ENCODE measurements at places on chromosomes 3 and 15.

GRCh38 chr3:60086811-60087210, 1037.0 kb upstream of the CFAP20DC start:
- DNase-seq, result peak; percentile 36

DNA sequence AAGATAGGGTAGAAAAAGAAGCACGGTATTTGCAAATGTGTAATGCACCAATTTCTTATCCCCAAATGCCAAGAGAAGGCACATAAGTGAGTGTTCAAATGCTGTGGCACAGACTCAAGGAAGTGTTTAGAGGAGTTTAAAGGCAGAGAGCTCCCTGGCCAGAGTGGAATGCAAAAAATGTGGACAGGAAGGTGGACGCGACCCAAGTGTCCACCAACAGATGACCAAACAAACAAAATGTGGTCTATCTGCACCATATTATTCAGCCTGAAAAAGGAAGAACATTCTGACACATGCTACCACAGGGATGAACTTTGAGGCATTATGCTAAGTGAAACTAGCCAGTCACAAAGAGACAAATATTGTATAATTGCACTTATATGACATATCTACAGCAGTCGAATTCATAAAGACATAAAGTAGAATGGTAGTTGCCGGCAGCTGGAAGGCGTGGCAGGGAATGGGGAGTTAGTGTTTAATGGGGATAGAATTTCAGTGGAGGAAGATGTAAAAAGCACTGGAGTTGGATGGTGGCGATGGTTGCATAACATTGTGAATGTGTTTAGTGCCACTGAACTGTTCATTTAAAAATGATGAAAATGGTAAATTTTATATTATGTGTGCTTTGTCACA, 126.6 kb downstream of the SRGAP3 start:
- no peak for DNase-seq

DNA sequence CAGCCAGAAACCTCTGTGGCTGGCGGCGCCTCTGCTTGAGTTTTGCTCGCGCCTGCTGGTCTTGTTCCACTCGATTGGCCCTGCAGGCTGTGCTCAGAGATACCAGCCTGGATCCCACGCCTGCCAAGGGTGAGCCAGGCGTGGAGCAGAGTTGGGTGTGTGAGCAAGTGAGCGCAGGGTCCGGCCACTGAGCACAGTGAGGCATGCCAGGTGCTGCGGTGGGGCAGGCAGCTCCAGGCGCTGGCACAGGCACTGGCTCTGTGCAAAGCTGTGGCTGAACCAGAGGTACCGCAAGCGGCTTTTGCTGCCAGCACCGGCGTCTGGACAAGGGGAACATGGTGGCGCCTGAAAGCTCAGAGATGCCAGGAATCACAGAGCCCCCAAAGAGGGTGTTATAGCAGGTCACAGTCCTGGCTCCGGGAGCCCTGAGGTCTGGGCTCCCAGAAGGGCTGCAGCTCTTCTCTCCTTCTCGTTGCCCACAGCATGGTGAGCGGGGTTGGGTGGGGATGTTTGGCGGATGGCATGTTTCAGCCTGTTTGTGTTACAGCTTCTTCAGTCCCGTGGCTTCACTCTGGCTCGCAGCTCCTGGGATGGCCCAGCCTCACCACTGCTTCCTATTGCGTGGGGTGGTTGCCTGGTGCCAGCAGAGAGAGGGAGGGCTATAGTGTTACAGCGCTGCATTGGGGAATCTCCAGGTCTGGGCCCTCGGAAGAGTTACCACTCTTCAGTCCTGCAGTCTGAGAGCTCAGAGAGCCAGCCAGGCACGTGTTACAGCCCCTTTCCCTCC, 73.9 kb downstream of the NR1D2 start:
- DNase-seq, result no peak

GRCh38 chr3:156010829-156011228, 109.5 kb upstream of the KCNAB1 start:
- DNase-seq, result no peak

- DNase-seq, result no peak
Measured at GRCh38 chr3:88807491-88808105, 299.8 kb upstream of the EPHA3 start.

GRCh38 chr15:51163843-51164242, 69.1 kb upstream of the TNFAIP8L3 start:
- DNase-seq, result no peak

DNA sequence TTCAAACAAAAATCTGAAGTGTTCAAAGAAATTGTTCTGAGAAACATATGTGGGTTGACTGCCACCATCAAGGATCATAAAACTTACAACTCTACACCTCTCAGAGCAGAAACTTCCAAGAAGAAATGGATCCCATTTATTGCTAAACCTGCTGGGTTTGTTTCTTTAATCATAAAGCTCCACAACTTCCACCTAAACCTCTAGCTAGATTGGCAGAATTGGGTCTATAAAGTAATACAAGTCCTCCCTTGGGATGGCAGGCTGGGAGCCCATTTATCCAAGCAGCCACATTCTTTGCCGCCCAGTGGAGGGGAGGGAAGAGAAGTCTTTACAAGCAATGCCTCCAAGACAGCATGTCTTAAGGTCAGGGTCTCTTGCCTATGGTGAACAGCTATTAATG, 40.5 kb upstream of the CMTM8 start:
- DNase-seq, result no peak

DNA sequence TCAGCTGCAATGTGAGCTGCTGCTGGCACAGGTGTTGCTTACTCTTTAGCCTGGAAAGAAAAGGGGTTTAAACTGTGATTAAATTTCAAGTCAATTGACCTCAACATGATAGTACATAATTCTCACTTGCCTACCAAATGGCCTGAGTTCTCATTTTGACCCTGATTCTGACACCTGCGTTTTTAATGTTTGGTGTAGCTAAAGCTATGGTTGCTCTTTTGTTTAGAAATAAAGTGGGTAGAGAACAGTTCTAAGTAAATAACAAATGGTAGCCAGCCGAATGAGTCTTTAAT, 100.8 kb upstream of the SOX2 start:
- no peak for DNase-seq

- DNase-seq, result no peak
Measured at GRCh38 chr3:134075846-134076245, 46.1 kb upstream of the SLCO2A1 start.

GRCh38 chr15:31163769-31164572, 62.4 kb upstream of the TRPM1 start:
- DNase-seq, result no peak

DNA sequence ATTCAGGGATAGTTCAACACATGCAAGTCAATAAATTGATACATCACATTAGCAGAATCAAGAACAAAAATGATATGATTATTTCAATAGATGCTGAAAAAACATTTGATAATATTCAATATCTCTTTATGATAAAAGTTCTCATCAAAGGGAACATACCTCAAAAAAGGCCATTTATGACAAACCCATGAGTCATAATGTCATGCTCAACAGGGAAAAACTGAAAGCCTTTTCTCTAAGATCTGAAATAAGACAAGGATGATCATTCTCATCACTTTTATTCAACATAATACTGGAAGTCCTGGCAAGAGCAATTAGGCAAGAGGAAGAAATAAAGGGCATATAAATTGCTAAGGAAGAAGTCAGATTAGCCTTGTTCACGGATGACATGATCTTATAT, 54.1 kb upstream of the TMEM158 start:
- no peak for DNase-seq

Data from stimulated activated CD4-positive, alpha-beta T cell treated with anti-CD3 and anti-CD28 coated beads, TNF-alpha, amount 100 ng/mL, for 48 hours (primary cell).